ENCODE measurements at places on chromosomes 2 and 18.

- no peak for DNase-seq
These were observed 22.7 kb upstream of the GMPPA start for GRCh38 chr2:219475697-219476651.

DNA sequence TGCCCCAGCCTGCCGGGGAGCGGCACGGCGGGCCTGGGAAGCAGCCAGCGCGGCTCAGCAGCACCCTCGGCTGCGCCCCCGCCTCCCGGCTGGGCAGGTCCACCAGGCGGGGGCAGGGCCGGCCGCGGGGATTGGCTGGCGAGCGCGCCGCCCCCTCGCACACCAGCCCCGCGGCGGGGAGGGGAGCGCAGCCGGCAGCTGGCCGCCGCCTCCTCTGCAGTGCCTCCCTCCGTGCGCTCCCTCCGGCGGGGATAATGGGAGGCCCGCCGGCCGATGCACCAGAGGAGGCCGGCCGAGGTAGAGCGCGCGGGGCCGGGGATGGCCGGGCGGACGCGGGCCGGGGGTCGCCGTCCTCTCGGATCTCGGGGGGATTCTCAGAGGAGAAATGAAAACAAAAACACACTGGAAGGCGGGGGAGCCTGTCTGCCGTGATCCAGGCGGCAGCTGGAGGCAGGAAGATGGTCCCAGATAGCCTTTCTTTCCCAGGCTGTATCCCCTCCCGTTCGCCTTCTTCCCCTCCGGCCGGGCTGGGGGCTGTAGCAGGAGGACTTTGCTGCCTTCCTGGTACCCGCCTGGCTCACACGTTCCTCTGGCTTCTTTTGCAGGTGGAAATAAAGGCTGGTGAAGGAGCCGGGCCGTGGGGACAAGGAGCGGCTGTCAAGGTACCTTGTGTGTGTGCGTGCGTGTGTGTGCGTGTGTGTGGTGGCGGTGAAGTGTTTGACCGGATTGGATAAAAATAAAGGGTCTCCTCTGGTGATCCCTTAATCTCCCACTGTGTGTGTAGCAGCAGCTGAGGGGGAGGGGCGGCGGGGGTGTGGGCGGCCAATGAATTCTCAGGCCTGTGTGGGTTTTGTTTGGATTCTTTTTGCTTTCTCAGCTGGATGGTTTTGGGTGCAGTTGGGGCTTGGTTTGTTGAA is 18.1 kb downstream of the TET3 start:
- DNase-seq = no peak

GRCh38 chr2:43393918-43394317 is 167.5 kb upstream of the ZFP36L2 start:
- DNase-seq = no peak

GRCh38 chr2:134408791-134409190 is 154.9 kb downstream of the MGAT5 start:
- no peak for DNase-seq

GRCh38 chr2:18597618-18598017 is 8.2 kb upstream of the NT5C1B start:
- no peak for DNase-seq

DNA sequence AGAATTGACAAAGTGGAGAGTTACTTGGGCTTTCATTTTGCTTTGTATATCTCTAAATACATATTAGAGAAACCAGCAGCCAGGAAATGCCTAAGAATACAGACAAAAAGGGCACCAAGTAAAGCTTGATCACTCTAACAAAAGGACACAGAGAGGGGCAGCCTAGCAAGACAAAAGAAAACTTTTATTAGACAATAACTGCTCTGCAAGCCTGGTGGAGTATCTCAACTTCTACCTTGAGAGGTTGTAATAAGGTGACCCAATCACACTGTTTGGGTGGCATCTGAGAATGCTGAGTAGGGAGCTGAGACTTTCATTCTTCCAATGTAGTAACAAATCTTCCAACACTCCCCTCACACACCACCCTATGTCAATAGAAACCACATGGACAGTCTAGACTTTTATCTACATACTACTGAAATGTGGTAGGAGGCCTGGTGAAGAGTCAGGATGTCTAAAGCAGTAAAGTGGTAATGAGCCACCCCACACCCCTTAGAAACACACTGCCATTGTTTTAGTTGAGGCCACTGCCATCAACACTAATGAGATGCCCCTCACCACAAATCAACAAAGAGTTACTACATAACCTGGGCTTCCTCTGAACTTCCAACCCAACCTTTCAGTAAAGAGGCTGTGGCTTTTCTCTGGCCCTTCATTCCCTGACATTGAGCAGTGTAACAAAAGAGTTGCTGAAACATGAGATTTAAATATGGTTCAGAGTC is 726.7 kb upstream of the POU3F3 start:
- DNase-seq = no peak

GRCh38 chr2:165952085-165952484 is 1.5 kb downstream of the TTC21B start:
- no peak for DNase-seq

DNA sequence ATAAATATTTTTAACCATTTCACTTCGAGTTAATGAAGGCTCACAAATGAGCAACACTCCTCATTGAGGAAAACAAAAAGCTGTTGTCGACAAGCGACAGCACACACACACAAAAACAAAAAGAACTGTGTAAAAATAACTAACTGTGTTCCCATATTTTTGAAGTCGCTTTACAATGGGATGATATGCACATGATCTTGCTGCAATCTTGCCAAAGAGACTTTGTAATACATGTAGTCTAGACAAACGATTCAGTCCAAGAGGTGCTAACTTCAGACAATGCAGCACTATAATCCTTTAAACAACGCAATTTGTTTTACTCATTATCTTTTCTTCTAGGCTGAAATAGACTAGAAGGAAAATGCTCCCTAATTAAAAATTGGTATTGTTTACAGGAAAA is 7.2 kb upstream of the USP34 start:
- DNase-seq = no peak

- DNase-seq = no peak
These were observed 2.1 kb downstream of the HK2 start for GRCh38 chr2:74835831-74836674.

DNA sequence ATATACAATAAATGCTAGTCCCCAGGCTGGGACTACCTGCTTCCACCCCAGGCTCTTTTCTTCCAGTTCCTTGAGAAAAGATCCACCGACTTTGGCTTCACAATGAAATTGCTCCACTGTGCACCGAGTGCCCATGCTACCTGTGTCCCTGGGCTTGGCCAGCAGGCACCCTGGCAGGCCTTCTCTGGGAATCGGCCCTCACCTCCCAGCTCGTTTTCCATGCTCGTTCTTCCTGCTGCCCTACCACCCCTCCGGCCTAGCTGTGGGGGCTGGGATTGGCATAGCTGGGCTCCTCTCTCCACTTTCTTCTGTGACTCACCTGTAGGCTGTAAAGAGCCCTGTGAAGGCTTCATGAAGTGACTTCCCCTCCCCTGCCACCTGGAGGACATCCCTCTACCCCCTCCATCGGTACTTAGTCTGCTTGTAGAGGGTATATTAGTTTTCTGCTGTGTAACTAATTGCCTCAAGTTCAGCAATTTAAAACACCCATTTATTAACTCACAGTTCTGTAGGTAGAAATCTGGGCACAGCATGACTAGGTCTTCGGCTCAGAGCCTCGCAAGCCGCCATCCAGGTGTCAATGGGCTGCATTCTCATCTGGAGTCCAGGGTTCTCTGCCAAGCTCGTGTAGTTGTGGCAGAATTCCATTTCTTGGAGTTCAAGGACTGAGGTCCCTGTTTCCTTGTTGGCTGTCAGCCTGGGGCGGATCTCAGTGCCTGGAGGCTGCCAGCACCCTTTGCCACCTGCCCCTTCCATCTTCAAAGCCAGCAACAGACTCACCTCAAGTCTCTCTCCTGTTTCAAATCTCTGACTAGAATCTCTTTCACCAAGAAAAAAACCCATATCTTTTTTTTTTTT is 57.6 kb downstream of the DPYSL5 start:
- no peak for DNase-seq

DNA sequence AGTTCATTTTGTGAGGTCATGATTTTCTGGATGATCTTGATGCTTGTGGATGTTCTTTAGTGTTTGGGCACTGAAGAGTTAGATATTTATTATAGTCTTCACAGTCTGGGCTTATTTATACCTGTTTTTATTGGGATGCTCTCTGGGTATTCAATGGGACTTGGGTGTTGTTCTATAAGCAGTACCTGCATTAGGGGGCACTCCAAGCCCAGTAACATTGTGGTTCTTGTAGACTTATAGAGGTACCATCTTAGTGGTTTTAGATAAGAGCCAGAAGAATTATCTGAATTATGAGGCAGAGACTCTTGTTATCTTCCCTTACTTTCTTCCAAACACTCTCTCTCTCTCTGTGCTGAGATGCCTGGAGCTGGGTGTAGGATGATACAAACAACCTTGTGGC is 470.0 kb downstream of the PIK3C3 start:
- no peak for DNase-seq

DNA sequence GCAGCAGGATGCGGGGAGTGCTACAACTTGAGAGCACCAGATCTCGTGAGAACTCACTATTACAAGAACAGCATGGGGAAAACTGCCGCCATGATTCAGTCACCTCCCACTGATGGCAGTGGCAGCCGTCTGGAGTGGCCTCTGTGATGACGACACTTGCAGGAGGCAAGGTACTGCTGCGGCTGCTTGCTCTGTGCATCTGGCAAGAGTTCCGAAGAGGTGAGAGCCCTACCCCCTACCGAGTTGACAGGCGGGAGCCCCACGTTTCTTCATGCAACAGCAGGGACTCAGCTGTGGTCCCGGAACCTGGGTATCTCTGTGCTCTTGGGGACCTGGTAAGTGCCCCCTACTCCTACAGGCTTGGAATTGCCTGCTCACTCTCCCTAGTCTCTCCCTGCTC is 1672.7 kb upstream of the TMEFF2 start:
- no peak for DNase-seq

DNA sequence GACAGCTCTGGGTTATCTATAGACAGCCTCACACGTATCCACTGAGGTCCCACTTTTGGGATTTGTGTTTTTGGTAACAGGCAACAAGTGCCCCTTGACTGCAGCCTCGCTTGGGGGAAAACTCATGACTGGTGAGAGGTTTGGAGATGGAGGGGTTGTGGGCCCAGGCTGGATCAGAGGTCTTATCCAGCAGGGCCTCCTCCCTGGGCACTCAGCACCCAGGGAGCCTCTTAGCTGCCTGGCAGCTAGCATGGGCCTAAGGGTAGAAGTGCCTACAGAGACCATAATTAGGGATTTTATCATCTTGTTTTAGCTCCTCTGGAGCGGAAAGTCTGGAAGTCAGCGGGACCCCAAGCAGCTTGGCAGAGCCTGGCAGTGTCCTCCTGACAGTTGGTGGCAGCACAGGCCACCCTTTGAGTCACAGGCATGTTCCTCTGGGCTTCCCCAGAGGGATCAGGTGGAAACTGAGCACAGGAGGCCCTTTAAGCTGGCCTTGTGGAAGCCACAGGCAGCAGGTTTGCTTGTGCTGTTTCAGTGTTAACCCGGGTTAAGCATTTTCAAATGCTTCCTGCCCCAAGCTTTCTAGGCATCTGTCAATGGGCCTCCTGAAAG is 143.1 kb downstream of the KCTD1 start:
- no peak for DNase-seq

DNA sequence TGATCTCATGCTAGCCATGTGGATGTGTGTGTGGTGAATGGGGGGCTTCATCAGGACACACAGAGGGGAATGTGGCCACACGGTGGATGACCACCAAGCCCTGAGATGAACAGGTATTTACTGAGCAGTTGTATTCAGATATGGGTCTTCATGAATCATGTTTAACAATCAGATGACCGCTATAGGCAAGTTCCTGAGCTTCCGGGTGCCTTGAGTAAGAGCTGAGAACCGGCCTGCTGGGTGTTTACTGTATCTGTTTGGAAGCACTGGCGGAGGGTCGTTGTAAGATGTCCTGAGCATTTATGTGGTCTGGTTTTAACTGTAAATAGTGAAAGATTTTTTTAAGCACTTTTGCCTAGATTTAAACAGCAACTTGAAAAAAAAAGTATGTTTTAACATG is 43.9 kb downstream of the BOLA3 start:
- no peak for DNase-seq

DNA sequence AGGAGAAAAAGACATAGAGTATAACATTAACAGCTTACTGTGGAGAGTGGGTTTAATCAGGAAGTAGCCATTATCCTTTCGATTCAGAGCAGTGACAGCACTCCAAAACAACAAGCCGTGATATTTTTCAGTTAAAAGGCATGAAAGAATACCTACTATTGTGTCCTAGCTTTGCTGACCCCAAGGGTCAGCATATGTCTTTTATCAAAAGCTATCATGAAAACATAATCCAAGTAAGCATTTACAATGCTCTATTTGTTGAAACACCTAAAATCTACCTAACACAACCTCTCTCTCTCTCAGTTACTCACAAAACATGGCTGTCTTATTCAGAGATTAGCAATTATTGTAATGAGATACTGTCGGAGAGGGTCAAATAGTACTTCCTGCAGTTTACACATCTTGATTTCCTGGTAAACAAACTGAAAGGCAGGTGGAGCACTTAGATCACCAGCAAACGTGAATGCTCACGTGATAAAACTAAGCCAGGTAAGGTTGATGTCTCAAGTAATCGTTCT is 100.0 kb downstream of the BAZ2B start:
- DNase-seq = no peak

- no peak for DNase-seq
These were observed 94.8 kb downstream of the MTA3 start for GRCh38 chr2:42663106-42663780.

- no peak for DNase-seq
These were observed 14.8 kb downstream of the ZAP70 start for GRCh38 chr2:97728091-97728731.

DNA sequence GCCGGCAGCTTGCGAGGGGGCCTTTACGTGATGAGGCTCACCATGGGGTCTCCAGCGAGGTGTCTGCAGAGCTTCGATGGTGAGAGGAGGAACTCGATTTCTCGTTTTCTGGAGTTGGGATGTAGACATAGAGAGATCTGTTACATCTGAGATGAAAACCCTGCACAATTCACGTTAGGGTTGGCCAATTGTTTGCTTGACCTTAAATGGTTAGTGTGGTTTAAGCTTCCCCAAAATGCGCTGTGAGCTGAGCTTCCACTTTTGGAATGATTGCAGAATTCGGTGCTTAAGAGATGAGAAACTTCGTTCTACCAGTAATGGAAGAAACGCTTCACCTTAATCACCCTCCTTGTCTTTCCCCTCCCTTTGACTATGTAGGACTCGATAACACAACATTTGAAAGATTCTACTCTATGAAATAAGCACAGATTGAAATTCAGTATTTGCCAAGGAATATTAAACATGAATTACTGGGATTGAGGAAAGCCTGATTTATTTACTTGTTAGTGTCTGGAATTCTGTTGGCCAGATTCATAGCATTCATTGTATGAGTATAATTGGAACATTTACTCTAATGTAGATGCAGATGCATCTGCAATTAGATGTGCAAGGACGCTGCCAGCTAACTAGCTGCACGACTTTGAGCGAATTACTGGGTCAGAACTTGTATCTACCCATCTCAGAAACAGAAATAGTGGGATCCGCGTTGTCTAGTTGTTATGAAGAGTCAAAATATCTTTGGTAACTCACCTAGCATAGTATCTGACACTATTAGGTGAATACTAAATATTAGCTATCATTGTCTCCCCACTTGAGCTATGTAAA is 1.6 kb upstream of the KLF7 start:
- no peak for DNase-seq

Measured in cortex of kidney (tissue), 1 donor.